Activated naive CD4-positive, alpha-beta T cell treated with anti-CD3 and anti-CD28 coated beads, Interleukin-2, amount 50 U/mL, for 16 hours (primary cell): ENCODE measurements at places on chromosomes 5 and 9.

DNA sequence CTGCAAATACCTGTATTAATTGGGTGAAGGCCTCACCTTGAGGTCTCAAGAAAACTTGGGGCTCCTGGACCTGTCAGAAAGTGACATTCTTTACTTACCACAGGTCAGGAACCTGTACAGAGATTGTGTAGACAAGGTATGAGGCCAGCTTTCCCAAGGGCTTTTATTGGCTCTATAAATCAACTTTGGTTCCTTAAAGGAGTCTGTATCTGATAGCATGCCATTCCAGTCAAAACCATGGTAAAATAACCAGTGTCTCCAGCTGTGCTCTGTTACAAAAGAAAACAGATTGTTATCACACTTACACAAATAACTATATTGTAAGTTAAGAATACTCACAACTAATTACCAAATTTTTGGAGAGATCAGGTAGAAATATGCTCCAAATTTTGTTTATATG lies 64.5 kb downstream of the COL15A1 start:
- DNase-seq: no peak

DNA sequence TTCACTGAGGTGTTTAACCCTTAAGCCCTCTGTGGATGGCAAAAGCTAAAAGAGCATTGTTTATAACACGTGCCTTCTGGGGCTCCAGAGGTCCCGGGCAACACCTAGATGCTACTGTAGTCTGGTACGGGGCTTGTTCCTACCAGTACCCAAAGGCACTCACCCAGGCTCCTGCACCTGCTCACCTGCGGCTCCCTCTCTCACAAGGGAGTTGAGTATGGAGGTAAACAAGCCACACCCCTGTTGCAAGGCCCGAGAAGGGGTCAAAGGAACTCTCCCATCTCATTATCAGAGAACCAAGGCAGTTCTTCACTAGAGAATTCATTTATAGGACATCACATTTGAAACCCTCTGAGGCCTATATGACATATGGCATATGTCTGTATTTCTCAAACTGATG lies 53.4 kb upstream of the IL6ST start:
- no peak for DNase-seq

GRCh38 chr9:30382271-30382670 lies 2002.2 kb upstream of the ACO1 start:
- DNase-seq: no peak

- no peak for DNase-seq
These were observed 35.9 kb upstream of the GAS1 start for GRCh38 chr9:86983249-86983619.

- DNase-seq: no peak
These were observed 80.1 kb upstream of the CACNA1B start for GRCh38 chr9:137797206-137798120.

DNA sequence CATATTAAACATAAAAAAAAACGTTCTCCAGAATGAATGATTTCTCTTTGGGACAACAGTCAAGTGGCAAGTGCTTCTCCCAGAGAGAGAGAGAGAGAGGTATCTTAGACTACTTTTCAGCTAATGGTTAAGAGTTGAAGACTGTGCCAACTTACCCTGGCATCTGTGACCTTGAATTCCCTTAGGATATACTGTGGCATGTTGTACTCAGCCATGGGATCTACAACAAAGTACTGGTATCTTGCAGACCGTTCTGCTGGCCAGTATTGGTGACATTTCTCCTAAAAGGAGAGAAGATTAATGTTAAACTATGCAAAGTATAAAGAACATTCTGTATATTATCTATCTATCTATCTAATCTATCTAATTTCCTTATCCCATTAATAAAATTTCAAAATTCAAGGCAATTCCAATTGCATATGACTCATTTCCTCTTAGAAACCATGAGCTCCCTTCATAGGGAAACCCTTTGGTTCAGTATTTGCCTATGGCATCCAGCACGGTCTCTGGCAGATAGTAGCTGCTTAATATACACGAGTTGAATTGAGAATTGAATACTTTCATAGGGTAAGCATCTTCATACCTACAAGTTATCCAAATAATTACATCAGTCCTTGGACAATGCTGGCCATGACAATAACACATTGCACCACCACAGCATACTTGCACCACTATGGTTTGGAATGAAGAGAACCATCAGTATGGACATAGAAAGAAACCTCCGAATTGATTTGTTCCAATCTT lies 539.4 kb upstream of the DMAC1 start:
- DNase-seq: no peak

GRCh38 chr9:130627896-130628792 lies 36.2 kb upstream of the PRDM12 start:
- DNase-seq: no peak

- no peak for DNase-seq
These were observed 138.1 kb downstream of the ATPSCKMT start for GRCh38 chr5:10111571-10111970.

DNA sequence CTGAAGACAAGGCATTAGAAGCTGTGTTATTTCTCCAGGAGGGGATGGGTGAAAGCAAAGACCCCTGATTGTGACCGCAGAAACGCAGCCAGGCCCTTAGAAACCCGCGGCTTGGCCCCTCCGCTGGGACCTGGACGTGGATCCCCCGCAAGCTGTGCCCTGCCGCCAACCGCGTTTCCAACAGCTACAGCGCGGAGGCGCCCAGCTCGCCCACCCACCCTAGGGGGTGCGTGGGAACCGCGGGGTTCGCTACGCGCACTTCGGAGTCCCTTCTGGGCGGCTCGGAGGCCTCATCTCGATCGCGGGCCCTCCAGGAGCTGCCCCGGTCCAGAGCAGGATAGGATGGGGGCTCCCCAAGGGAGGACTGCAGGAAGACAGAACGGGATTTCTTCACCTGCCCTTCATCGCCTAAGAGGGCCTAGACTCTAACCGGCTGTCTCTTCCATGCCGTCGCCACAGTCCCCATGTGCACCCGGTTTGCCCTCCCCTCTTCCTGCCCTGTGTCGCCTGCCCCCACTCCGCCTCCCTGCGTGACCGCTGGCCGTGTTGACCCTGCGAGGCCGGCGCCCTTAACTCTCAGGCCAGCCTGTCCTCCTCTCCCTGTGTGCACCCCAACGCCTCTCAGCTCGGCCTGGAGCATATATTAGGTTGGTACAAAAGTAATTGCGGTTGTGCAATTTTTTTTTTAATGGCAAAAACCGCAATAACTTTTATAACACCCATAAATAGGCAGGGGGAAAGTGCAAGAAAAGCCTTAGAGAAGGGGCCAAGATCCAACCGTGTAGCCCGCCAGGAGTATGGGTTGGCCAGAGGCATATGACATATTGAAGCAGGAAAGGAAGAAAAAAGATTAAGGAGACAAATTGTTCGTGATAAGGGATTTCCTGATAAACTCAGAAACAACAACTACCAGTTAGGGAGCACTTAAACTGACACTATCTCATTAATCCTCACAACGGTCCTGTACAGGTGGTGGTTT lies 68.1 kb upstream of the FREM1 start:
- no peak for DNase-seq

DNA sequence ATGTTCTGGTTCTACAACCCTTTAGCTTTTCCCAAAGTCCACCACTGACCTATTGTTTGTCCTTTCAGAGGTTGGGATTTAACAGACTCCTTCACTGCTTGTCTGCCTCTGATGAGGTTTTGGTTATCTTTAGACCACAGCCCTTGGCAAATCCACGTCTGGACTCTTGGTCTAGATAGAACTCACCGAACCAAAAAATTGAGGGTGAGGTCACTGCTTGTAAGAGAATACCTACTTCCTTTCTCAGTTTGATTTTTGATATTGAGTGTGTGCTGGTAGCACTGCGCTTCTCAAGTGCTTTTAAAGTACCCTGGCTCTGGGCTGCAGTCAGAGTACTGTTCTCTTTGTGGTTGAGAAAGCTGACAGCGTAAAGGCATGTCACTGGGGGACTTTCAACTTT lies 61.7 kb downstream of the JMY start:
- no peak for DNase-seq

DNA sequence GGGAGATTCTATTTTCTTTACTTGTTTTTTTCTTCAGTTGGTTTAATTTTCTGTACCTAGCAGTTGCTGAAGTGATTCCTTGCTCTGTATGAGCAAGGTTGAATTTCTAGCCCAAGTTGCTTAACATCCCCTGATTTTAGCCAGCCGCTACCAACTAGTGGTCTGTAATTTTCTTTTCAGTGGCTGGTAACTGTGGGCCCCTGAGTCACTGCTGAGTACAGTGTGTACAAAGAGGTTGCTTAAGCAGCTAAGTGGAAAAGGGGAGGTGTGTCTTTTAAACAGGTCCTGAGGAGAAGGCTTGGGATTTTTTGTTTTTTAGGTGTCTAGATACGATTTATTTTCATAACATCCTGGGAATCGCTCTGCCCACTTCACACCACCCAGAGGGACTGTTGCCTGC lies 254.7 kb downstream of the NR3C1 start:
- no peak for DNase-seq

DNA sequence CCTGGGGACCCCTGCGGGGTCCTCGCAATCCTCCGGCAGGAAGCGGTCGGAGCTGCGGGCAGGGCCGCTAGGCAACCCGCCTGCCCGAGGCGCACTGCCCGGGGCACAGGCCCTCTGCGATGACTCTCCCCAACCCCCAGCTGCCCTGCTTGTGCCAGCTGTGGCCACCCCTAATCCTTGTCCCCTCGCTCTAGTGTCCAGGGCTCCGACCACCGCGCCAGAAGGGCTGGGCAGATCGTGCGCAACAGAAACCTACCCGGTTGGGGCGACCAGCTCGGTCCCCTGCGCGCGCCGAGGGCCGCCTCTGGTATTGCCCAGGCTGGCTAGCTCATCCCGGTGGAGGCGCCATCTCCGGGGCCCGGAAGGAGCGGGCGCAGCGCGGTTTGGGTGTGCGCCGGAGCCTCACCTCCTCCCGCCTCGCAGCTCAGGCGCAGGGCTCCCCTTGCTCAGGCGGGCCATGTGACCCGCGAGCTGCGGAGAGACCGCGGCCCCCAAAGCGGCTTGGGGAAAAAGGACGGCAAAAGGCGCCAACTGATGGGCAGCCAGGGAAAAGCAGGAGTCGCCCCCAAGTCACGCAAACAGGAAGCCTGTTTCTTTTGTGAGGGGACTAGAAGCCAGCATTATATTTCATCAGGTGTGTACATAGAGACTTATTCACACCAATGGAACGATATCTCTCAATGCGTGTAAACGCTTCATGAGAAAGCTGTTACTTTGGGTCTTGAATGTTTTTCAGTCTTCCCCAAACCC lies 46.8 kb upstream of the RNF20 start:
- DNase-seq: no peak

- DNase-seq: no peak
These were observed 24.1 kb downstream of the AHRR start for GRCh38 chr5:345404-346195.

- DNase-seq: no peak
These were observed 12.0 kb downstream of the ENHO start for GRCh38 chr9:34510497-34511468.

- peak; percentile 63 for DNase-seq
These were observed 89.0 kb upstream of the MAP1B start for GRCh38 chr5:72018143-72018803.

DNA sequence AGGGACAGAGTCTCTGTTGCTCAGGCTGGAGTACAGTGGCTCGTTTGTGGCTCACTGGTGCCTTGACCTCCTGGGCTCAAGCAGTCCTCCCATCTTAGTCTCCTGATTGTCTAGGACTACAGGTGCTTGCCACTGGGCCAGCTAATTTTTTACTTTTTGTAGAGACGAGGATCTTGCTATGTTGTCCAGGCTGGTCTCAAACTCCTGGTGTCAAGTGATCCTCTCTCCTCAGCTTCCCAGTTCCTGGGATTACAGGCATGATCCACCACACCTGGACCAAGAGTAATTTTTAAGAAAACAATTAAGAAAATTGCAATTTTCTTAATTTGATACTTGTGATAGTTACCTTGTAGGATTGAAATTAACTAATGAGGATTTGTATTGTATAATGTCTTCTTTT lies 73.9 kb downstream of the GPBP1 start:
- DNase-seq: no peak

DNA sequence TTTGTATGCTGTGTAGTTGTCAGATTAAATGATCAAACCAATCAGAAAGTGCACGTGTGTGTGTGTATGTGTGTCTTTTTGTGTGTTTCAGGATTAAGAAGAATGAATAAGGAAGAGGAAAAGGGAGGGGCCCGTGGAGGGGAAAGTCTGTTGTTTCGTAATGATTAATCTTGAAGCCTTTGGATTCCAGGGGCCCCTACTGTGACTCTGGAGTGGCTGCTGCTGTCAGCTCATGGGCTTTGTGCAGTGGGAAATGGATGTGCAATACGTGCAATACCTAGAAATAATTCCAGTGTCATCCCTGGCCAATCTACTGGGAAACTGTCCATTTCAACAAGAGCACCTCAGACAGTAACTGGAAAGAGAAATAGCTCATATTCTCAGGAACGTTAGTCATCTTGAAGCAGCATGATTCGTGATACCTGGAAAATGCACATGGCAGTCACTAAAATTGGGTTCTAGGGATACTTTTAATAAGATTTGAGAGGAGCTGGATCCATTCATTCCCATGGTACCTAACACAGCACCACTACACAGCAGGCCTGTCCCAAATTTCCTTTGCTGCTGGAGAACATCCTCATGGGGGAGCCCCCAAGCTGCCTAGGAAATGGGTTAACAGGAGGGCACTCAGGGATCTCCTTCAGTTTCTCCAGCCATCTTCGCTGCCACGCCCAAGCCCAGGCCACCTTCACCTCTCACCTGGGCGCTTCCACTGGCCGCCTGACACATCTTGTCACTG lies 186.3 kb downstream of the NR3C1 start:
- DNase-seq: no peak

- DNase-seq: no peak
These were observed 48.8 kb upstream of the MAN2A1 start for GRCh38 chr5:109640976-109641375.

GRCh38 chr5:97135868-97136267 lies 6.5 kb downstream of the LIX1 start:
- no peak for DNase-seq

GRCh38 chr5:39284552-39284951 lies 65.2 kb upstream of the FYB1 start:
- no peak for DNase-seq

DNA sequence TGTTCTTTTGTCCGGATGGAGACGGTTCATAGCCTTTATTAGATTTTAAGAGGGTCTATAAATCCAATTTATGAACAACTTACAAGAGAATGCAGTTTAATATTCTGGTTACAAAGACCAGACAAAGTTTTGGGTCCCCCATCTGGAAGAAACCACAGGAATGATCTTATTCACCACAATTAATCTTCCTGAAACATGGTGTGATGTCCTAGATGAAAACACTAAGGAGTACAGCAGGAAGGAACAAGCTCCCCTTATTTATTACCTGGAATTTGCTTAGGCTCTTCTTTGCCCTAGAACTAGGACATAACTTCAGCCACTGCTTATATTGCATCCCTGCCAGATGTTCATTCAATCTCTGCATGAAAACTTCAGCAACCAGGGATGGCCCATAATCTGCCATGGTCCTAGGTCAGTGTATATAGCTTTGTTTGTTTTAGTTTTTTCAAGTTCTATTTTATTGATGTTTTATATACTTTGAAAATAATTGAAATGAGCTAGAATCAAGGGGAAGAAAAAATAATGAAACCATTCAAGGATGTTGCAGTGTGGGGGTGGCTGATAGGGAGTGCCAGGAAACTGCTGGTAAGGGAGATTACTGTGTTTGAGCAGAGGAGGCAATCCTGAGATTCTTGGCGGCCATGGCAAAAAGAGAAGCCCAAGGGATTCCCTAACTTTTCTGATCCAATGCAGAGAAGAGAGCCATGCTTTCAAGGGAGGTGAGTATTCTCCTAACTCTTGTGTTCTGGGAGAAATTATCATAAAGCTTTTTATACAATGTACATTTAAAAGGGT lies 16.8 kb downstream of the TXNDC8 start:
- no peak for DNase-seq

- peak; percentile 51 for DNase-seq
These were observed 23.9 kb downstream of the C5orf15 start for GRCh38 chr5:133944263-133945185.

GRCh38 chr9:114273461-114273881 lies 49.4 kb upstream of the ORM1 start:
- no peak for DNase-seq
